Fibroblast of skin of left quadriceps (primary cell): ENCODE measurements at places on chromosomes 4 and X.

GRCh38 chrX:113828470-113828869 is 755.4 kb upstream of the HTR2C start:
- no peak for DNase-seq

DNA sequence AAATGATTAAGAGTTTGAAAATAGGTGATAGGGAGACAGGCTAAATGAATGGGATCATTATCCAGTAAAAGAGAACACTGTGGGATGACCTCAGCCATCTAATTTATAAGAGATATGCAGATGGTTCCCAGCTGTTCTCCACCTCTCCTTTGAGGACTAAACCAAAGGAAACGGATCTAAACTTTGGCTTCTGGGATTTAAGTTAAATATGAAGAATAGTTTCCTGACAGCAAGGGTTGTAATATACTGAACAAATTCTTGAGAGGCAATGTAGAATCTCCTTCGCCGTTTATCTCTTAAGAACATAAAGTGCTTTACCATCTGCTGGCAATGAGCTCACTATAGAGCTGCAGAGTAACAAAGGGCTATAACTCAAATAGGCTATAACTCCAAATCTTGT is 35.4 kb upstream of the HPGDS start:
- no peak for DNase-seq

- DNase-seq, result no peak
Observed at GRCh38 chr4:139606579-139607501, 50.8 kb upstream of the SETD7 start.

DNA sequence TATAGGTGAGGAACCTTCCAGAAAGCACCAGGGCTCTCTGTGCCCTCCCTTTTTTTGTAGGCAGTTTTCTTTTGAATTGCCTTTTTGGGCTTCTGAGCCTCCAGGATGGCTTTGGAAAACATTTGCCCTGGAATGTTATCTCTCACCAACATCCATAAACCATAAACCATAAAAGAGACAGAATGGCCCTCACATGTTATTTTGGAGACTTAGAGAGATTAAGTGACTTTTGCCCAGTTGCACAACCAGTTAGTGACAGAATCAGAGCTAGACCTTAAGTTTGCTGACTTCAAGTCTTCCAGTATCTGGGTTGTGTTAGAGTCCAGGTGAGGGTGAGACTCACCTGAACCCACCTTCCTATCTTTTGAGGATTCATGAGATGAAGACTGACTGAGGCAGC is 153.0 kb upstream of the STX18 start:
- DNase-seq, result no peak

DNA sequence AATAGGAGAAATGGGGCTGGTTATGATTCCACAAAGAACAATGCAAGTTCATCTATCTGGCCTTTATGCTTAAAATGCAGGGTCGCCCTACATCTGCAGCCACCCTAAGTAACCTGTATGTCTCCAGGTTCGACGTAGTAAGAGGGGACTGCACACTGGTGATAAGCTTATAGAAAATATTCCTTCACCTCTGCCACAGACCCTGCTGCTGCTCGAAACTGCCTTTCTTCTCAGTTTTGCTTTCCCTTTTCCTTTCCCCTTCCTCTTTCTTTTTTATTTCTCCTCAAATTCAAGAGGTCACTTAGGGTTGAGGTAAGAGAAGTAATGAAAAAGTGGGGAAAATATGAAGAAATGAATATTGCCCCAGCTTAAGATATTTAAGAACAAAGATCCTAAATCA is 123.5 kb downstream of the DCHS2 start:
- no peak for DNase-seq

GRCh38 chr4:158020176-158020575 is 152.6 kb downstream of the GASK1B start:
- peak; percentile 96 for DNase-seq

- DNase-seq, result no peak
Observed at GRCh38 chrX:130295519-130296296, 27.0 kb upstream of the ZNF280C start.

GRCh38 chrX:28946846-28947245 is 359.6 kb downstream of the IL1RAPL1 start:
- no peak for DNase-seq

GRCh38 chrX:100652266-100652665 is 8.3 kb downstream of the SRPX2 start:
- DNase-seq, result no peak

GRCh38 chr4:45477311-45477733 is 646.5 kb downstream of the GABRG1 start:
- DNase-seq, result no peak

DNA sequence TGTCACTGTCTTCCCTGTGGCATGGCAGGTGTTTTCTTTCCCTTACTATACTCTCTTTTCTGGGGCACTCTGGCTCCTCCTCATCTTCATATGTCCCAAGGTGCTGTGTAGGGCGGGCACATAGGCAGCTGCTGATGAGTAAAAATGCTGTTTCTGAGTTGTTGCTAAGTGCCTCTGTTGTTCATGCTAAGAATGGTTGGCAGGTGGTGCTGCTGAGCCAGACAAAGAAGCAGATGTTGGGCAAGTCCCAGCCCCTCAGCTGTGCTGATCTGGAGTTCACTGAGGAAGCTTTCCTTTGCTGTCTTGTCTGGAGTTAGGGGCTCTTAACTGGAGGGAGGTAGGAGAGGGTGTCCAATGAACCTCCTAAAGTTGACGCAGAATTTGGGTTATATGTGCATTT is 40.6 kb downstream of the HADH start:
- no peak for DNase-seq

DNA sequence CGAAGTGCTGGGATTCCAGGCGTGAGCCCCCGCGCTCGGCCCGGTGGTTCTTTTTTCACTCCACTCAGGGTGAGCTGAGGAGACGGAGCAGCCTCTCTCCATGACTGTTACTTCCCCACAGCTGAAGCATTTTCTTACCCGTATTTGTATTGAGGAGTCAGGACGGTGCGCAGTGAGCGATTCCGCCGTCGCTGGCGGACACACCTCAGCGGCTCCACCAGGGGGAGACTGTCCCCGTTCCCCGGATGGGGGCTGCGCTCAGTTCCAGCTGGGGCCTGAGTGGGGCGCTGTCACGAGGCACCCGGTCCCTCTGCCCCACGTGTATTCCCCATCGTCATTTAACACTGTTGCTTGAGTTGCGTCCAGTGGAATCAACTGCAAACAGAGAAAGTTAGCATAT is 844.0 kb upstream of the FRG1 start:
- no peak for DNase-seq

DNA sequence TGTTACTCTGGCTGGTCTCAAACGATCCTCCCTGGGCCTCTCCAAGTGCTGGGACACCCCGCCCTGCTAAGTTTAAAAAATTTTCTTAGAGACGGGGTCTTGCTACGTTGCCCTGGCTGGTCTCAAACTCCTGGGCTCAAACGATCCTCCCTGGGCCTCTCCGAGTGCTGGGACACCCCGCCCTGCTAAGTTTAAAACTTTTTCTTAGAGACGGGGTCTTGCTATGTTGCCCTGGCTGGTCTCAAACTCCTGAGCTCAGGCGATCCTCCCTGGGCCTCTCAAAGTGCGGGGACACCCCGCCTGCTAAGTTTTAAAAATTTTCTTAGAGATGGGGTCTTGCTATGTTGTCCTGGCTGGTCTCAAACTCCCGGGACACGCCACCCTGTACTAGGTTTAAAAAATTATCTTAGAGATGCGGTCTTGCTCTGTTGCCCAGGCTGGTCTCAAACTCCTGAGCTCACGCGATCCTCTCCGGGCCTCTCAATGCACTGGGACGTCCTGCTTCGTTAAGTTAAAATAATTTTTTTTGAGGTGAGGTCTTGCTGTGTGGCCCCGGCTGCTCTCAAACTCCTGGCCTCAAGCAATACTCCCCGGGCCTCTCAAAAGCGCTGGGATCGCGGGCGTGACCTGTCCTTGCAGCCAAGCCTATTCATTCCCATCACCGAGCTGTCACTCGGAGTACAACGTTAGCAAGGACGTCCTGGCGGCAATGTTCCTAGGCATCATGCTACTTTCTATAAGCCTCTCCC is 1.1 kb downstream of the SLC25A6 start:
- no peak for DNase-seq

DNA sequence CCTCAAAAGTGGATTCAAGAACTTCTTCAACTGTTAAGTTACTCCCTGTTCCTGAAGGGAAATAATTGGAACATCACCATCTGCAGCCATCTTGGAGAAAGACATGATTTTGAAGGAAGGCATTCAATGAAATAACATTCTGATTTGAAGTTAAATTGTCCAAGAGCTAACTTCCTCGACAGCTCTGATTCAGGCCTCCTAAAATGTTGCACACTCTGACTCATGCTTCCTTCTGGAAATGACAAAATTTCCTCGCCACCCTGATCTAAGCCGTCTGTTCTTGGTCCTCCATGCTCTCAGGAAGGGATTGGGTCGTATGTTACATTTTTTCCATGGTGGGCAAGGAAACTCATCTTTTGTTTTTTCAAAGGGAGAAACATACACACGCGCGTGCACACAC is 496.9 kb upstream of the DIPK2B start:
- DNase-seq, result peak; percentile 64

- DNase-seq, result no peak
Observed at GRCh38 chrX:54597728-54598127, 67.7 kb downstream of the GNL3L start.
